ENCODE measurements at places on chromosomes 4 and X.

GRCh38 chrX:112668476-112669409 is 11.0 kb downstream of the LHFPL1 start:
- no peak for DNase-seq

GRCh38 chrX:40349251-40349650 is 231.5 kb upstream of the ATP6AP2 start:
- DNase-seq, result no peak

DNA sequence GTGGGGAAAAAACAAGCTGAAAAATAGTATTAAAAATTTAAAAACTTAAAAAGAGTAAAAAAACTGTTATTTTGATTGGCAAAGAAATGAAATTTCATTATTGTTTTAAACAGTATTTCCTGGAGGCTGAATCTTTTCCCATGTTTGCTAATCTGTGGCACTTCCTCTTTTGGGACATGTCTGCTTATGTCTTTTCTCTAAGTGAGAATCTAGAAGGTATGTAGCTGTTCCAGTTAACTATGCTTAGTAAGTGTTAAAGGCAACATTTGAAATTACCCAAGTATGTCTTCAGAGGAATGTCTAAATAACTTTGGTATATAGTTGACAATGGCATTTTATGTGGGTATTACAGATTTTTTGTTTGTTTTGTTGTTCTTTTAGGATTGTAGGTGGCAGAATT is 81.6 kb upstream of the TBC1D9 start:
- DNase-seq, result no peak

- DNase-seq, result no peak
These were observed 558.5 kb downstream of the IL15 start for GRCh38 chr4:142194905-142195304.

DNA sequence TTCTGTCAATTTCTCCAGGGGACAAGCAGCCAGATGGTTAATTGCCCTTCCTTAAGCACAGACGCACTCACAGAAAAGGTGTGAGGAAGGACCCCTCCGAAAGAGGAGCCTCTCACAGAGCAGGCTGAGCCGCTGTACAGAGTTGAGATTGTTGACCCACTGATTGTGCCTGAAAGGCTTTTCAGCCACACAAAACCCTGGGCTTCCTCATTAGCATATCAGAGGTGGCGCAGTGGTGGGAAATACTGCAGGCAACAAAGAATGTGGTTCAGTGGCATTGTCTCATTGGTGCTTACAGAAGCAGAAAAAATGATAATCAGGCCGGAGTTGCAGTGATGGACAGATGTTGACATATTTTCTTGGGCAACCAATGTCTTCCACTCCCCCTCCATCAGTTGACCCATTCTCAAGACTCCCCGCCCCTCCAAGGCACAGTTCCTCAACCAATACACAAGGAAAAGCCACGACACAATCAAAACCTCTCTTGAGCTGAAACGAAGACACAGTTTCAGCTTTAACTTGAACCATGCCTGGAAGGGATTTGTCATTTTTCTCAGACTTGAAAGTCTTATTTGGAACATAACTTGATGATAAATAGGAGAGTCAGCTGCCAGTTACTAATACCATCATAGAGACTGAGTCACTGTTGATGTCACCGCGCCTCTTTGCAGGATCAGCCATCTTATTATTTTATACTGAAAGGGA is 53.1 kb downstream of the ATXN3L start:
- DNase-seq, result peak; percentile 11

GRCh38 chr4:42284030-42284429 is 113.3 kb upstream of the SHISA3 start:
- no peak for DNase-seq

GRCh38 chrX:44708470-44708869 is 135.4 kb upstream of the DUSP21 start:
- no peak for DNase-seq

DNA sequence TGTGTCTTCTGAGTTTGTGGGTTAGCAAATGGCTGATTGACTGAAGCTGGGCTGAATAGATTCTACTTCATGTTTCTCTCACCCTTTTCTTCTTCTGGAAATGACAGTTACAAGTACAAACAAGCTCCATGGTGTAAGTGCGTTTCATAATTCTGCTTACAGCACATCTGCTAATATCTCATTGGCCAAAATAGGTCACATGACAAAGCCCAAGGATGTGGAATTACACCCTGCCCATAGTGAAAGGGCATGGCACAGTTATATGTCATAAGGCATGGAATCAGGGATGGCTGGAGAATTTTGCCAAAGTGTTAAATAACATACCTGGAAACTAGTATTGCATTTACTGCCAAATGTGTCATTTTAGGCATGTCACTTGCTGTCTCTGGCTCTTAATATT is 327.2 kb downstream of the NKX6-1 start:
- no peak for DNase-seq

DNA sequence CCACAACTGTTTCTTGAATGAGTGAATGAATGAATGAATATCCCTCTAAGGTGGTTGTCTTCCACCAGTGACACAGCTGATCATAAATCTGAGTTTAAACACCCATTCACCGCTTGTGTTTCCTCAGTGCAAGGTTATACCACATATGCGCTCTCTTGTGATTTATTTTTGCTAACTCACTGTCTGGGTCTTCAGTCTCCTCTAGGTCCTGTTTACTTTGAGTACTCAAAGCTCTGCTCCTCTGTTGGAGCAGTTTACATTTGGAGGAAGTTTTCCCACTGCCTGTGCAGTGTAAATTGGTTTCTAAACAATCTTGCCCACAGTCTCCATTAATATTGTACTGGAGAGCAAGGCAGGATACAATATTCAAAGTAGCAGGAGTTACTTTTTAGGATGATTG is 212.6 kb upstream of the JADE1 start:
- DNase-seq, result no peak

DNA sequence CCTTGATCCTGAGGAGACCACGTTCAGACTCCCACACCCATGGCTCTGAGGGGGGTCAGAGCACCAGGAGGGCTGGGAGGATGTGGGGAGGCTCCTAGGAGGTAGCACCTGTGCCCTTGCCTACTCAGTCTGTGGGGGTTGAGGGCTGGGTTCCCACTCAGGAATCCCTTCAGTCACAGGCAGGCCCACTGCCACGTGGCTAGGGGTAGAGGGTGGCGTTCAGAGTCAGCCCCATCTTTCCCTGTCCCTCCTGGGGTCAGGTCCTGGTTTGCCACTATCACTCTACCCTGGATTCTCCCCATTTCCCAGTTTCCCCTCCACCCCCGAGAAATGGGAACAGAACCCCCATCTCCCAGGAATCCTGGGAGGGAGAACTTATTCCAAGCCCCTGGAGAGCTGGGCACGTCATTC is 111.3 kb downstream of the PSAPL1 start:
- DNase-seq, result no peak

- no peak for DNase-seq
These were observed 45.8 kb upstream of the CLCN4 start for GRCh38 chrX:10110984-10111363.

- DNase-seq, result no peak
These were observed 1.1 kb upstream of the RAP1GDS1 start for GRCh38 chr4:98260047-98260578.

GRCh38 chrX:23737413-23737812 is 5.7 kb downstream of the ACOT9 start:
- no peak for DNase-seq

DNA sequence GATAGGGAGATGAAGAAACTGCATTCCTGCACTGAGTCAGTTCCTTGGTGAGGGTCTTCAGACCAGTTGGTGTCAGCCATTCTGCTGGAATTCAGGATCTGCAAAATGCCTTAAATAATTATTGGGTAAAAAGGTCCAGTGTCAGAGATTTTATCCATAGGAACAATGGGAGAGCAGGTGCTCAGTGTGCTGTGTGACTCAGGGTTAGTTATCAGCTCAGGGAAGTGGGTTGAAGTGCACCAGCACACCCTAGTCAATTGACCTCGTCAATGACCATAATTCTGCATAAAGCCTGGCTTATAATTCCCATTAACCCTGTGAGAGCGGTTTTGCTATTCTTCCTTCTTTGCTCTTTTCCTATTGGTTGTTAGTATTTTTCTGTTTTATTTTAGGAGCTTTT is 37.3 kb downstream of the HERC6 start:
- DNase-seq, result no peak

GRCh38 chr4:107862658-107863057 is 37.9 kb downstream of the SGMS2 start:
- peak; percentile 99 for DNase-seq

GRCh38 chr4:8821151-8821950 is 50.3 kb downstream of the HMX1 start:
- no peak for DNase-seq

DNA sequence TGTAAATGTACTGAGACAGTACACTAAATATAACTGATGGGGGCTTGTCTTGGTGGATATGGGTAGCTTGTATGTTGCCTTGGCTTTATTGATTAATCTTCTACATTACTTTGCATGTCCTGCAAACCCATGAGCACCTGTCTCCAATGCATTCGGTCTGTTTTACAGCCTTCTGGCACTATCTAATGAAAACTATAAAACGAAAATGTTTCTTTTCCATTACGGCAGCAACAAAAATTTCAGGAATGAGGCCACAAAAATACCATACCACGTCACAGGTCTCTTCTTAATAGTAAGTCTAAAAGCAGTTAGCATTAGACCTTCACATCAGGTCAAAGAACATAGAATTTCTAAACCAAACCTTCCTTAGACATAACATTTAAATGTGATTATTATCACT is 49.8 kb downstream of the EDNRA start:
- DNase-seq, result no peak

DNA sequence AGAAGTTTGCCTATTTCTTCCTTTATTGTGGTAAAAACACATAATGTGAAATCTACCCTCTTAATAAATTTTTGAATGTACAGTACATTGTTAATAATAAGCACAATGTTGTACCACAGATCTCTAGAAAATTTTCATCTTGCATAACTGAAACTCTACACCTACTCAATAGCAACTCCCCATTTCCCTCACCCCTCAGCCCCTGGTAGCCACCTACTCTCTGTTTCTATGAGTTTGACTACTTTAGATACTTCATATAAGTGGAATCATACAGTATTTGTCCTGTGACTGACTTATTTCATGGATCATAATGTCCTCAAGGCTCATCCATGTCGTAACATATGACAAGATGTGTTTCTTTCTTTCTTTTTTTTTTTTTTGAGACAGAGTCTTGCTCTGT is 446.4 kb downstream of the RPA4 start:
- no peak for DNase-seq

DNA sequence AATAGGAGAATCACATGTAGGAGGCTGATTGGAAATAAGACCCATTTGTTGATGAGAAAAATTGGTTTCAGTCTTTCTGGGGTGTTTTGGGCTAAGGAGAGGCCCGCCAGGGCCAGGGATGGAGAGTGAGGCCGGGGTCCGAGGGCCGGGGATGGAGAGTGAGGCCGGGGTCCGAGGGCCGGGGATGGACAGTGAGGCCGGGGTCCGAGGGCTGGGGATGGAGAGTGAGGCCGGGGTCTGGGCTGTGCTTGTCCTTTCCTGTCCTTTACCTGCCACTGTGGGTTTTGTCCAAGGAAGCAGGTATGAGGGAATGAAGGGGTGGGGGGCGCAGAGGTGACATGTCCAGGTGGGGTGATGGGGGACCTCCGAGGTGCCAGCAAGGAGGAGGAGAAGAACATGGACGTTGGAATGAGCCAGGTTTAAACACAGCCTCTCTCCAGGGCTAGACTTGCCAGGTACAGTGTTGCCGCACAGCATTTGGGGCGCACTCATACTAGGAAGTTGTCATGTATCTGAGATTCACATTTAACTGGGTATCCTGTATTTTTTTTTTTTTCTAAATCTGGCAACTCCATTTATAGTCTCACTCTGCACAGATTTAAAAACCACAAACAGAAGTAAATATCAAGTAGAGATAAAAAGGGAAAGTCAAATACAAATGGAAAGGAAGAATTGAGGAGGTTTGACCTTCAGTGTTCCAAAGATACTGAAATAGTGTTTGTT is 8.8 kb downstream of the RGS12 start:
- DNase-seq, result no peak

DNA sequence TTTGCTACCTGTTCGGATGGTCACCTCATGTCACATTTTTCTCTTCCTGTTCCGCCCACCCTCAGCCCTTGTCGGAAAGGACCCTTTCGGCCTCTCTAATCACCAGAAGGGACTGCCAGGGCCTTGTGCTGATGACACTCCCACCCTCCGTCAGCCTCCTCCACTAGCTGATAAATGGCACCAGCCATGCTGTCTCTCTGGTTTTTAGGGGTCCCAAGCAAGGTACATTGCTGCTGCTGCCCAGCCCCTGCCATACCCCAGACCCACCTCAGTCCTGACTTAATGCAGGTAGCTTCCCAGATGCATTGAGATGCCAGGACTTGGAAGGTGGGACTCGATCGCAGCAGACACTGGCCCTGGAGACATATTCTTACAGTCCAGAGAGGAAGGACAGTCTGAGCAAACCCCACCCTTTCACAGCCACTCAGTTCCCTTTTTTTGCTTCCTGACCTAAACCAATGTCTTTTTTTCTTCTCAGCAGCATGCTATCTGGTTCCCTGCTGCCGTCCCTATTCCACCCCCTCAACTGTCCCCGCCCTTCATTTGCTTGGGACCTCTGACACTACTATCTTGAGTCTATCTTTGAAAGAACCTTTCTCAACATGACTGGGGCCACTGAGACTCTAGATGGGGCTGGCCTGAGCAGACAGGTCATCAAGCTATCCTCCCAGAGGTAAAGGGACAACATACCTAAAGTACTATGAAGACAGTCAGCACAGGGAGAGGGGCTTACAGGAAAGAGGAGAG is at the start of gene BTK:
BTK (minus strand) TSS at position 397 of the 747 bp plus-strand sequence. CDS start 10,907 bp downstream, outside the sequence.
- no peak for DNase-seq

DNA sequence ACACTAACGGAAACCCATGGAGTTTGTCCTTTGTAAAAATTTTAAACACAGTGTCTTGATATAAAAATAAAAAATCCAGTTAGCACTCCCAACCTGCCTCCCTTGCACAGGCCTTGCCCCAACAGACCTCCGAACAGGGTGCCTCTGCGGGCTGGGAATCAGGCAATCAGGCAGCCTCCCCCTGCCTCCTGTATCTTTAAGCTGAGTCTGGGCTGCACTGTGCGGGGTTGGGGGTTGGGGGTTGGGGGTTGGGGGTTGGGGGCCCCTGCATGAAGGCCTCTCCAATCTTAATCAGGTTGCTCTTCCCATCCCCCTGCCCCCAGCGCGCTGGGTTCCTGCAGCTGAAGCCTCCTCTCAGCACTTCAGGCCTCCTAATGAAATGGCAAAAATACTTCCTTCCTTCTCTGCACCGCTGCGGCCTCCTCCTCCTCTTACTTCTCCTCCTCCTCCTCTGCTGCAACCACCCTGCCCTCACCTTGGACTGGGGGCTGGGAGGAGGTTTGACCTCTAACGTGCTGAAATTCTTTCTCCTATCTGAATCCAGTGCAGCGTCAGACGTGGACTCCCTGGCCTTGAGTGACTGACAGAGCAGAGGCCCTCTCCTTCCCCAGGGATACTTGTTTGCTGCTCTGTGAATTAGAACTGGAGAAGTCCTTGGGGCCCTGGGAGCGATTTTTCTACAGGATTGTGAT is 26.6 kb downstream of the NLGN3 start:
- no peak for DNase-seq

- DNase-seq, result no peak
These were observed 3.7 kb downstream of the SRPX2 start for GRCh38 chrX:100647739-100648138.
